ENCODE measurements at places on chromosomes 6 and 20.

DNA sequence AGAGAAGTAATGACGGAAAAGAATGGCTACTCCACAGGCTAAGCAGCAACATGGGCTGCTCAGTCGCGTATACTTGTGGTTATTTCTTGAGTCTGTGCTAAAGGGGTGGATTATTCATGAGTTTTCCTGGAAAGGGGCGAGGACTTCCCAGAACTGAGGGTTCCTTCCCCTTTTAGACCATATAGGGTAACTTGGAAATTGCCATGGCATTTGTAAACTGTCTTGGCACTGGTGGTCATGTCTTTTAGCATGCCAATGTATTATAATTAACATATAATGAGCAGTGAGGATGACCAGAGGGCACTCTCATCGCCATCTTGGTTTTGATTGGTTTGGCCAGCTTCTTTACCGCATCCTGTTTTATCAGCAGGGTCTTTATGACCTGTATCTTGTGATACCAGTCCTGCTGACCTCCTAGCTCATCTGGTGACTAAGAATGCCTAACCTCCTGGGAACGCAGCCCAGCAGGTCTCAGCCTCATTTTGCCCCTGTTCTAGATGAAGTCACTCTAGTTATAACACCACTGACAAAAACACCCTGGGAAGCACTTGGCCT, 11.4 kb downstream of the LBP start:
- DNase-seq, result no peak

GRCh38 chr6:90432041-90432775, 135.6 kb upstream of the BACH2 start:
- DNase-seq, result no peak

- no peak for DNase-seq
These were observed 13.8 kb upstream of the TIAM2 start for GRCh38 chr6:154981079-154981870.

GRCh38 chr6:3643921-3644738, 107.4 kb downstream of the PXDC1 start:
- DNase-seq, result no peak

- DNase-seq, result no peak
These were observed 48.1 kb downstream of the HLA-DPB1 start for GRCh38 chr6:33123732-33124524.

- no peak for DNase-seq
These were observed 3.1 kb upstream of the SPATS1 start for GRCh38 chr6:44339301-44339700.

DNA sequence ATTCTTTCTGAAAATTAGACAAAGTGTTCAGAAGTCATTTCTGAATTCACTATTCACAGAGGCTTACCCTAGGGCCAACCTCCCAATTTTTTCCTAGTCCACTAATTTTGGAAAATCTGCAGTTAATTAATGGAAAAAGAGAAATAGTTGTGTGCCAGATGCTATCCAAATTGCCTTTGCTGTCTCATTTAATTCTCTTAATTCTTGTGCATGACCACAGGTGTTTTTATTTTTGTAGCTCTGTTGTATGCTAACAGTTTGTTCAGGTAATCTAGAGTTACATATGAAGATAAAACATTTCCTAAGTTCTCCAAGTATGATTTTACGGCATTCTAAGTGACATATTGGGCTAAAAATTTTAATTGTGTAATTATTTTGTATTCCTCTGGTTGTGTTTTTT, 96.8 kb downstream of the SCAF8 start:
- DNase-seq, result no peak

GRCh38 chr6:15754035-15754705, 91.3 kb upstream of the DTNBP1 start:
- no peak for DNase-seq

- no peak for DNase-seq
These were observed 38.5 kb downstream of the SUN5 start for GRCh38 chr20:32965581-32966373.
